Pancreas (tissue), 10 donors: ENCODE measurements at places on chromosomes 6 and 20. TPM values are rescaled to one million over a fixed set of nuclear protein-coding genes. Genes with fewer than 3 reads are reported as not detected.

The TNXB gene
- 15.2 TPM for total RNA-seq

The TSPO2 gene
- total RNA-seq = 0.28 TPM

The BTN3A1 gene
- total RNA-seq = 11.2 TPM

The TCP11 gene
- total RNA-seq = not detected

The POU5F1 gene
- total RNA-seq = 2.3 TPM

The SYCP2 gene
- 1.3 TPM for total RNA-seq

The ERVFRD-1 gene
- 0.09 TPM for total RNA-seq

The POPDC3 gene
- total RNA-seq = not detected

The BMP7 gene
- total RNA-seq = 0.12 TPM

The OLIG3 gene
- not detected for total RNA-seq

The SEMG1 gene
- total RNA-seq = not detected

The DNAAF9 gene
- total RNA-seq = 6.1 TPM

The COL12A1 gene
- total RNA-seq = 2.8 TPM

The HMGN4 gene
- total RNA-seq = 15.6 TPM

The SLC13A3 gene
- total RNA-seq = 5.1 TPM

The SIGLEC1 gene
- 3.7 TPM for total RNA-seq

The PLCB1 gene
- total RNA-seq = 13.9 TPM

The MEI4 gene
- 1.4 TPM for total RNA-seq

The SLC2A10 gene
- 14.4 TPM for total RNA-seq

The PLCB4 gene
- 1.0 TPM for total RNA-seq

The MAP3K7 gene
- 5.6 TPM for total RNA-seq

The KHDC1L gene
- total RNA-seq = not detected

The ARMH2 gene
- not detected for total RNA-seq

The FLRT3 gene
- 11.0 TPM for total RNA-seq

The SNAP91 gene
- 0.51 TPM for total RNA-seq

The GSTA2 gene
- total RNA-seq = 114 TPM

The TGM2 gene
- 40.3 TPM for total RNA-seq

The UBE2C gene
- not detected for total RNA-seq

The SLC25A27 gene
- total RNA-seq = 3.3 TPM

The TMC2 gene
- total RNA-seq = 0.06 TPM

The PRSS16 gene
- total RNA-seq = 23.9 TPM

The NOX3 gene
- not detected for total RNA-seq

The UFL1 gene
- 18.7 TPM for total RNA-seq

The SLCO4A1 gene
- 1.5 TPM for total RNA-seq

The MLN gene
- total RNA-seq = not detected

The RBBP8NL gene
- 2.5 TPM for total RNA-seq

The CD24 gene
- total RNA-seq = 694 TPM

The RUNX2 gene
- total RNA-seq = 0.83 TPM

The GHRH gene
- not detected for total RNA-seq

The AIF1 gene
- total RNA-seq = 1.1 TPM

The POLH gene
- total RNA-seq = 10.0 TPM

The CTCFL gene
- not detected for total RNA-seq

The PLG gene
- total RNA-seq = not detected

The TRIM10 gene
- total RNA-seq = not detected

The C20orf204 gene
- total RNA-seq = 0.60 TPM

The EMILIN3 gene
- not detected for total RNA-seq

The GMPR gene
- total RNA-seq = 5.5 TPM

The OXT gene
- not detected for total RNA-seq

The IGF2R gene
- 32.5 TPM for total RNA-seq

The KIAA1755 gene
- 0.24 TPM for total RNA-seq

The LAMA2 gene
- total RNA-seq = 6.4 TPM
